ENCODE measurements at places on chromosomes 13 and 19.

DNA sequence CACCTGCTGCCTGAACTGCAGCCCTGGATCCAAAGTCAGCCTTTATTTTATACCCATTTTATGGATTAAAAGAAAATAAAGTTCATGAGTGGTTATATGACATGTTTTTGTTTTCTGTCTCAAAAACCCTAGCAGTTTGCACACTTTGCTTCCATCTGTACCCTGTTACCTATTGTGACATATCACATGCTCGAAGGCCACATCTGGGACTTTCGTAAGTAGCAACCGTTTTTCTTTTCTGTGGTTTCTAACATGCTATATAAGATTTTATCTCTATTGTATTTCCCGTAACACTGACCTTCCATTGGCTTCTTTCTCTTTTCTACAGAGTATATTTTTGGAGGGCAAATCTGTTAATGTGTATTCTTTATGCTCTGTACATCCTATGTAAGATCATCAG is 1007.2 kb downstream of the PCDH9 start:
- DNase-seq = no peak

DNA sequence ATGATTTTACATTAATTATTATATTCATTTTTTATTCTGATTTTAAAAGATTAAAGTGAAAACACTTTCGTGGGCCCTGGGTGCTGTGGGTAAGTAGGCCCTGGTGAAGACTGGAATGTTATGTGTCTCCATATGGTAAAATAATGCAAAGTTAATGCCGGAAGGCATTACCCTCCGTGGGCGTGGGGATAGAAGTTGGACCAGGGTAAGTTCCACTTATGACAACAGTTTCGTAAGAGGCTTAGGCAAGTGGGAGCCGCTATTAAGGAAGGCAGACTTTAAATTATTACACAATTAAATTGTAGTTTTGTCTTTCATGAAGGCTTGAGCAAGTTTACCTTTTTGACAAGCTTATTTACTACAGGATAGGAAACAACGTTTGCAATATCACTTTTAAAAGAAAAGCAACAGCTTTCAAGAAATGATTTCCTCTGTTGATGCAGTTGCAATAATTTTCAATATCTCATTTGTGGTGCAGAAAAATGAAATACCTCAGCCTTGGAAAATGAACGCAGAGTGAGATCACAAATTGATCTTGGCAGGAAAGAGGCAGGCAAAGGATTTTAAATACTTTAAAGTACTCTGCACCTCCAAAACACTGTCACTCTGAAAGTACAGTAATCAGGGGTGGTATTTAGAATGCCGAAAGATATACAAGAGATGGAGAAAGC is 310.6 kb downstream of the DCT start:
- no peak for DNase-seq

- no peak for DNase-seq
These were observed 2.1 kb upstream of the PCDH17 start for GRCh38 chr13:57629391-57629804.

- DNase-seq = no peak
These were observed 18.4 kb downstream of the LTBP4 start for GRCh38 chr19:40619333-40620160.

- no peak for DNase-seq
These were observed 242.0 kb upstream of the TSHZ3 start for GRCh38 chr19:31591258-31591657.

GRCh38 chr19:48656840-48657474 is 11.0 kb upstream of the CA11 start:
- DNase-seq = peak; percentile 75

DNA sequence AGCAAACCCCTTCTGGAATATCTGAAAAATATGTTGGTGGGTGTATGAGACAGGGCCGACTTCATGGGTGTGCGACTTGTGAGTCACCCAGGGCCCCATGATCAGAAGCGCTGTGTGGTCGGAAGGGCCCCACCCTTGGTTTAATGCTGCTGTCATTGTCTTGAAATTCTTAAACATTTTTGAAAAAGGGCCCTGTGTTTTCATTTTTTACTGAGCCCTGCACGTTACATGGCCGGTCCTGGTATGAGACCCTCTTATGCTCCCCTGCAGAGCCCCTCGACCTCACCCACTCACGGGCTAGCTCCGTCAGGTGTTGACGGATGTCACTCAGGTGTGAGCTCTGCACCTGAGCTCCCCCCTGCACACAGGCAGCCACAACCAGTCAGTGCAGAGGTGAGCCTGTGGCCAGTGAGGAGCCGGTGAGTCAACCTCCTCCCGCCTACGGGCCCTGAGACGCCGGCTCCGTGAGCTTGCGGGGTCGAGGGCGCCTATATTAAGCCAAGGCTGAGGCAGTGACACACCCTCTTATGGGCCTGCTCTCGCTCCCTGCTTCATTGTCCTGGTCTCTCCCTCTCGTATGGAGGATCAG is 27.7 kb downstream of the GADD45B start:
- peak; percentile 84 for DNase-seq

GRCh38 chr19:1007399-1008251 is 7.4 kb downstream of the GRIN3B start:
- DNase-seq = no peak

- DNase-seq = peak; percentile 19
These were observed 924 bp downstream of the TRAPPC5 start for GRCh38 chr19:7681340-7682174.

GRCh38 chr19:489418-490196 is 6.7 kb upstream of the MADCAM1 start:
- DNase-seq = no peak
